ENCODE measurements at places on chromosomes 1 and 21.

DNA sequence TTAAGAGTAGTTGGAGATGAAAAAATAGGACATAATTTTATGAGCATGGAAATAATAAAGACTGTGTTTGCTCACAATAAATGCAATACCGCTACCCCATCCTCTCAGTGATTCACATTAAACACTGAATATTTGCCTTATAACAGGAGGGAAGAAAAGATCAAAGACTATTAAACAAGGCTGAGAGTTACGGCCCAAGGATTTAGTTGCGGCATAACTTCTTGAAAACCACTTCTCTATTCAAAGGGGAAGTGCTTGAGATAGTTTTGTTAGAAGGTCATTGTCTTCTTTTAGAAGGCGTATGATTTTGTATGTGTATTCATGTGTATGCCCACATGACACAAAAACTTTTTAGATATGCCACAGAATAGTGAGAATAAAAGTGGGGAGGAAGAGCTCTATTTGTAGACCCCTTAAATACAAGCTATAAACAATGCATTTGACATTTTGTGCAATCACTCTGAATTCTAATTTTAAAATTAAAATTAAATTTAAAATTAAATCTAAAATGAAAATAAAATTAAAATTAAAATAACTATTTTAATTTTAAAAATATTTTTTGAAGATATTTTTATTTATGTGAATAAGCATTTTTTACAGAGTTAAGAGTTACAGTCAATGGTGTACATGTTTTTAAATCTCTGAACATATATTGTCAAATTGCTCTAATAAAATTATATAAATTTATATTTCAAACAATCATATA, 986.6 kb upstream of the ADAMTS5 start:
- no peak for DNase-seq

DNA sequence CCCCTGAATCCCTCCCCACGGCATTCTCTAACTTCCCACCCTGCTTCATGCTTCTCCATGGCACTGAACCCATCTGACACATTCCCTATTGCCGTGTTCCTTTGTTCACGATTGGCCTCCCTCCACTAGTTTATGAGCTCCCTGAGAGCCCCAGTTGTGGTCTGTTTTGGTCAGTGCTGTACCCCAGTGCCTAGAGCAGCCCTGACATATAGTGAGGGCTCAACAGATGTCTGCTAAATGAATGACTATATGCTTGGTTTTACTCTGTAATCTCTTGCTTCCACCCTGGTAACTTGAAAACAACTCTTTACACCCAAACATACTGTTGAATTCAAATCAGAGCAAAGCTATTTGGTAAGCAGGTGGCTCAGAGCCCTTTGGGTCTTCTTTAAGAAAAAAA, 171.1 kb upstream of the EDN2 start:
- no peak for DNase-seq

- DNase-seq = no peak
Observed at GRCh38 chr1:2986549-2987305, 34.5 kb upstream of the ACTRT2 start.

DNA sequence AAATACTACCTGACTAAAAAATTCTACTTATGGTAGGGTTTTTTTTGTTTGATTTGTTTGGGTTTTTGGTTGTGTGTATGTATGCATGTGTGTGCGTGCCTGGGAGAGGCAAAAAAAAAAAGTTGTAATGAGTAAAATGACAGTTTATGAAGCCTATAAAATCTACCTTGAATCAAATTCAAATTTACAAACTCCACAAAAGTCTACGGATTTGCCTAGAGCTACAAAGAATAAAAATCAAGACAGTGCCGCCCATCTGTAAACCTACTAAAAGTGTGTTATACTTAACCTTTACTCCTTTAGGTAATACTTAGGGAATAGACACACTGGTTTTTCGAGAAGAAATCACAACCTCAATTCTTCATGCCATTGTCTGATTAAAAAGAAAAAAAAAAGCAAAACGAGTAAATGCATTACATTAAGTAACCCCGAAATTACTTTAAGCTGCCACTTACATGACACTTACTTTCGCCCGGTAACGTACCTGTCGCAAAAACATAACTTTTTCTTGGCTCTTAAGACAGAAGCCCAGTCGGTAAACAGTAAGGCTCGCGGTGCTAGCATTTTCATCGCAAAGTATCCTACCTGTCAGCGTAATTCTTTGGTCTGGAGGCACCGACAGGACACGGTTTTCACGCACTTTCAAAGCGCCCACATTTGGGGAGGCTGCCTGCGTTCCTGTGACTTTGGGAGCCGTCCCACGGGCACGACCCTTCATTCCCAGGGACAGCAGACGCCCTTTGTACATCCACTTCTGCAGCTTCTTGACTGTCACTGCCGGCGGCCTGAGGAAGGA, 951 bp downstream of the SYDE2 start:
- DNase-seq = peak; percentile 59

DNA sequence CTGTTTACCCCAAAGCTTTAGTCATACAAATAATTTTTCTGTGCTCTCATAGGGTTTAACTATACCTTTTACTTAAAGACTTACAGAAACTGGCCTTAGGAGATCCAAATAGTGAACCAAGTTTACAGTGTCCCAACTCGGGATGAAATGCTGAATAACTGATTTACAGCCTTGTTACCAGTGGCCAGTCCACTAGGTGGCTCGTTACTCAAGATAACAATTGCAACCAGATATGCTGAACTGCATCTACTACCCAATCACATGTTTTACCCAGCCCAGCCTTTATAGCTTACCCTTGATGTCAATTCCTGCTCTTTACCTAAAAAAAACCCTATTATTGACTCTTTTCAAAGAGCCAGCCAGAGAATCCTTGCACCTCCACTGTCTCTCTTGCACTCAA, 1148.8 kb upstream of the ADGRL4 start:
- no peak for DNase-seq

- no peak for DNase-seq
Observed at GRCh38 chr1:224500796-224501195, 66.2 kb upstream of the WDR26 start.

GRCh38 chr1:170067253-170067819, 7.2 kb downstream of the KIFAP3 start:
- no peak for DNase-seq

DNA sequence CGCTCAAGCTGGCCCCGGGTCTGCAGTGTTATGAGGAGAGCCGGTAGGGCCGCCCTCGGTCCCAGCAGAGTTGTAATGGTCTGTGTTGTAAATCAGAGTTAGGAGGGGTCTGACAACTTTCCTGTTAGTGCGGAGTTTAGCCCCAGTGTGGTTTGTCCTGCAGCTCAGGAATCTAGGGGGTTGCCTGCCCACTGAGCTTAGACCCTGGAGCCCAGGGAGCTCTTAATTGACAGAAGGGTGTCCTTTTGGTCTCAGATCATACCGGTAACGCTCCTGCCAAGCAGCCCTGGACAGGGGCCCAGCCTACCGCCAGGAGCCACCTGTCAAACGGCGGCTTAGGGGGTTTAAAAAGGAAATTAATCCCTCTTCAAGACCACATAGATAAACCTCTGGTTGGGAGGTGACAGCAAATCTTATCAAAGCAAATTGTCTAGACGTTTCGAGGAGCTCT, 164.4 kb downstream of the DYRK1A start:
- DNase-seq = no peak

- DNase-seq = no peak
Observed at GRCh38 chr1:206445116-206445515, 25.2 kb upstream of the IKBKE start.

GRCh38 chr21:14685568-14685967, 139.5 kb upstream of the SAMSN1 start:
- DNase-seq = no peak

DNA sequence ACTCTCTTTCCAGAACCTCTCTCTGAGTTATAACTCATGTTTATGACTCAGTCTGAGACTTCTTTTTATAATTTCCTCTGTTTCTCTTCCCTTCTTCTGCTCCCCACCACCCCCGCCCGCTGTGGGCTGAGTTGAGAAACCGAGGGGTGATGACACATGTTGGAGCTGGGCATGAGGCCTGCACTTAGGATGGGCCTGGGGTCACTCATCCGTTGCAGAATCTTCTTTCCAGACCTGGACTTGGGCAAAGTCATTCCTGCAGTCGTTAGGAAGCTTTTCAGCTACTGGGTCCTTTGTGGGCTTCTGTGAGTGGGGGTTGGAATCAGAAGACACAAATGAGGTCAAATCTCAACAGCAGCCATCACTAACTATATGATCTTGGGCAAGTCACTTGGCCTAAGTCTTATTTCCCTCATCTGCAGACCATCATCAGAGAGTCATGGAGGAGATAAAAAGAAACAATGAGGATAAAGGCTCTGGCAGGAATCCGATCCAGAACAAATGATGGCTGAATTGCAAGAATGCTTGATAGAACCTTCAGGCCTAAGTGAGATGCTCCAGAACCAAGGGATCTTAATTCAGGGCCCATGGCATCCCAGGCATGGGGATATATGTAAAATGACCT, 53.4 kb downstream of the RPS6KA1 start:
- DNase-seq = peak; percentile 91

- DNase-seq = no peak
Observed at GRCh38 chr1:190578017-190578416, 100.4 kb upstream of the BRINP3 start.

GRCh38 chr1:54176621-54177327, 23.1 kb downstream of the CYB5RL start:
- DNase-seq = no peak

GRCh38 chr1:211578640-211579439, at the start of gene SLC30A1:
Gene SLC30A1 (minus strand): TSS chr1:211579161. CDS start chr1:211578612, 549 bp downstream.
- DNase-seq = peak; percentile 100

DNA sequence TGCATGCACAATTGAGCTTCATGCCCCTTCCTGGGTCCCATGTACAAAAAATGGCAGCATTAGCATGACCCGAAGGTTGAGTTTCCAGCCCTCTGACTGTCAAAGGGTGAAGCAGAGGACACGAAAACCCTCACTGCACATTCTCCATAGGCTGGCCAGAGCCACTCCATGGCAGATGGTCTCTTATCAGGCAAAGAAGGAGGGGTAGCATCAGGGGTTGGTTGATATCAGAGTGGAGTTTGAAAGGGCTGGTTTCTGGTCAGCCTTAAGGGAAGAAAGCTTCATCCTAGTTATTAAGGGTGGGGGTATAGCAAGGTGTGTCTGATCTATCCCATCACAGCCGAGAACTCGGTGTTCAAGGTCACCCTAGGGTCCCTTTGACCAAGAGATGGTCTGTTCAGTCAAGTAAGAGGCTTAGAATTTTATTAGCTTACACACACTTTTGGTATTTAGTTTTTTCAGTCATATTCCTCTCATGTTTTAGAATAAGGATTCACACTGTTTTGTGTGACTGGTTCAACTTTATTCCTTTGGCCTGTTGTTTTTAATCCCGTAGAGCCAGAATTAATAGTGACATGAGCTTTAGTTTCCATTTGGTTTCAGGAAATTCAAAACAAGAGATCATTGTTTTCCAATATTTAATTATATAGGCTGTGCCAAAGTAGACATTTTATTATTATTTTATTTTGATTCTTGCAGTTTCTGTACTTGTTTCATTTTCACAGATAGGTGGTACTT, 199.9 kb upstream of the FMN2 start:
- no peak for DNase-seq

DNA sequence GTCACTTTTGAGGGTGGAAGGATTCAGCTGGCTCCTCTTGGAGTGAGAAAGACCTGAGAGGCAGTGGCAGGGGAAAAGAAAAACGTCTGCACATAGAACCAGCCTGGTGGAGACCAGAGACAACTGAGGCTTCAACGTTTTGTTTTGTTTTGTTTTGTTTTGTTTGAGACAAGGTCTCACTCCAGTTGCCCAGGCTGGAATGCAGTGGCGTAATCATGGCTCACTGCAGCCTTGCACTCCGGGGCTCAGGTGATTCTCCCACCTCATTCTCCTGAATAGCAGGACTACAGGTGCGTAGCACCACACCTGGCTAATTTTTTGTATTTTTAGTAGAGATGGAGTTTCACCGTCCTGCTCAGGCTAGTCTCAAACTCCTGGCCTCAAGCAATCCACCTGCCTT, 12.3 kb downstream of the SHISAL2A start:
- no peak for DNase-seq

DNA sequence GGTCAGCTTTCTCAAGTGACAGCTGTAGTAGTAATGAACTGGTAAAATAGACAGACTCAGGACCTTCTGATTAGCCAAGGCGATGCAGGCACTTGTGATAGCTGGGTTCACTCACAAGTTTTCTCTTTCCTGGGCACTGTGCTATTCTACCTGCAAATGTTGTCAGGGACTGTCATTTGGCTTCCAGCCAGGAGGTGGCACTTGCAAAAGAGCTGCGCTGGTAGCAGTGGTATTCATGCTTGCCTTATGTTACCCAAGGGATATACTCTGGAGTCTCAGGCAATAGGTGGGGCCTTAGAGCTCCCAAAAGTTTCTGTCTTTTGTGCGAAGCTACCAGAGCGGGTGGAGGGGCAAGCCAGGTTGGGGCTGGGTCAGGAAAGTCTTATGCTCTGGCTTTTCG, 23.5 kb downstream of the IFI44 start:
- DNase-seq = peak; percentile 35

DNA sequence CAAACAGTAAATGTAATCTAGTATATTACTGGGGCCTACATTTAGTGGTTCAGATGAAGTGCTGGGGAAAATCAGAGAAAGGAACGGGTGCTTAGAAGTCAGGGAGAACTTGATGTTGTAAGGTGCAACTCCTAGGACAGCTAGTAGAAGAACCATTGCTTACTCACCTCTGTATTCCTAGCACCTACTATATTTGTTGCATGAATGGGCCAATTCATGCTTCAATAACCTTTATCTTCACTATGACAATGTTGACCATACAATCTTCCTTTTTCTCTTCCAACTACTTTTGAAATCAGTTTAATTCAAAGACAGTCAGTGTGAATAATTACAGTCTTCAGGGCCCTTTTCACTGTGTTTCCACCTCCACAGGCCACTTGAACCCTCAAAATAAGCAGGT, 125.0 kb upstream of the DMRTA2 start:
- no peak for DNase-seq

DNA sequence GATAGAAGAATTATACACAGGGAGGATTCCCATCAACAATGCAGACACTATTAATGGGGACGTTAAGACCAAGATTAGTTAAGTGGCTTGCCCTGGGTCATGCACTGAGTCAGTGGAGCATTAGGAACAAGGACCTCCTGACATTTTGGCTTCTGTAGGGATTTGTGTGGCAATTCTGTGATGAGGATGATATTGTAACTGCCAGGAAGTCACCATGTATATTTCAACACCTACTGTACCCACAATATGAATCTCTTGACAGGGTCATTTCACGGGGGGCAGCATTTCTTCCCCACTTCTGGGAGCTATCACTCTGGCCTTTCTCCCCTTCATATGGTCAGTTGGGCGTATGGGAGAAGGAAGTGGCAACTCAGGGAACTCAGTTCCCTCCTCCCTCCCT, 134.9 kb downstream of the RUNX1 start:
- no peak for DNase-seq

DNA sequence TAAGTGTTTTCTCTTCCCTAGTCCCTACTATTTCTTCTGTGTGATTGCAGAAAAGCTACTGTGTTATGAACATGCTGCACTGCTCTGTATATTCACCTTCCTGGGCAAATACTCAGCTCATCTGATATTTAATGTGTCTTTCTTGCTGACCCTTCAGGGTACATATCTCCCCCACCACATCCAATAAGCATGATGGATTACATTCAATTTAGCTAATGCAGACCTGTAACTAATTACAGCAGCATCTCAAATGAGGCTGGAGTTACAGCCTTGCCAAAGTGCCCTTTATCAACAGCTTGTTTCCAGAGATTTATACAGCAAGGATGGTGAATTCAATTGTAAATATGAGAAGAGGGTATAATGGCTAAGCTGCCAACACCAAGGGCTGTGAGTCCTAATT, 144.0 kb downstream of the KCNH1 start:
- no peak for DNase-seq

Data from stimulated activated CD8-positive, alpha-beta memory T cell treated with anti-CD3 and anti-CD28 coated beads, Interleukin-4, amount 100 ng/mL, for 48 hours (primary cell).